ENCODE measurements at places on chromosomes 11 and 22.

- DNase-seq: no peak
- H3K36me3 ChIP-seq: peaks cover 3% of the 10 kb centered on the region
- peaks cover 26% of the 10 kb centered on the region for H3K27me3 ChIP-seq
- H3K4me3 ChIP-seq: no peak overlapping the region
These were observed 613.8 kb downstream of the BRD1 start for GRCh38 chr22:49213731-49214352.

- H3K36me3 ChIP-seq: no peaks in the 10 kb centered on the region
- H3K4me1 ChIP-seq: peaks cover 26% of the 10 kb centered on the region
- H3K27ac ChIP-seq: no peak overlapping the region
- H3K4me3 ChIP-seq: no peak overlapping the region
These were observed 5.9 kb upstream of the GLB1L3 start for GRCh38 chr11:134270250-134270714.

- no peak overlapping the region for H3K27ac ChIP-seq
- peaks cover 14% of the 10 kb centered on the region for H3K4me1 ChIP-seq
- H3K36me3 ChIP-seq: peaks cover 22% of the 10 kb centered on the region
- DNase-seq: no peak
These were observed 3.1 kb upstream of the BCR start for GRCh38 chr22:23177197-23177596.

DNA sequence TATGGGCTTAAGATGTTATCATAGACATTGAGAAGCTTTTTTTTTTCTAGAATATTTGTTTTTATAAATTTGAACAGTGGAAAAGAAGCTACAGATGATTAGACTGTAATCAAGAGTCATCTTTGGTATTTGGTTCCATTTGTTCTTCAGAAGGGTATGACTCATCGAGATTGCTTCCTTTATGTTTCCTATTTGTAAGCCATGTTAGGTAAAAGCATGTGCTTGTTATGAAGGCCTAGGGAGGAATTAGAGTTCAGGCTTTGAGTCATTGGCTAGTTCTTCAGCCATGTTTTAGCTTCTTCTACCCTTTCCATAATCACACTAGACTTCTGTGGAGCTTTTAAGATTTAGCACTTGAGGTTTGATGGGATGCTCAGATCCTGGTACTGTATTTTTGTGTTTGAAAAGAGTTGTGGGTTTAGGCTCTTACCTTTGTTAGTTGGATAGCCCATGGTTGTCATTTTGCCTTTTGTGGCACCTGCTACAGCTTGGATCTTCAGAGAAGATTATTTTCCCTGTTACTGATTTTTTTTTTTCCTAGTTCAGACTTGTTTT lies 44.3 kb downstream of the POLD3 start:
- DNase-seq: no peak
- no peak overlapping the region for H3K27ac ChIP-seq
- no peaks in the 10 kb centered on the region for H3K4me1 ChIP-seq

- no peak overlapping the region for H3K4me3 ChIP-seq
- H3K36me3 ChIP-seq: no peaks in the 10 kb centered on the region
- H3K27ac ChIP-seq: no peak overlapping the region
- H3K4me1 ChIP-seq: peaks cover 60% of the 10 kb centered on the region
These were observed 2.8 kb downstream of the ARHGEF17 start for GRCh38 chr11:73310661-73311393.
